ENCODE measurements at places on chromosomes 5 and 9. TPM values are rescaled to one million over a fixed set of nuclear protein-coding genes. Genes with fewer than 3 reads are reported as not detected.
A peak's percentile ranks its signal among the peaks of the same experiment; 100 is the strongest.

BHMT2 gene
- total RNA-seq: not detected

CYLC2 gene
- total RNA-seq: not detected

LEAP2 gene
- total RNA-seq: 0.82 TPM

PALM2AKAP2 gene
- total RNA-seq: 1.2 TPM

- H3K27ac ChIP-seq: peak overlapping the region; percentile 39
- no peak for DNase-seq
- peaks cover 15% of the 10 kb centered on the region for H3K27me3 ChIP-seq
- peak overlapping the region; percentile 33 for H3K4me3 ChIP-seq
These were observed 86.2 kb upstream of the RETREG1 start for GRCh38 chr5:16702964-16703363.

DNA sequence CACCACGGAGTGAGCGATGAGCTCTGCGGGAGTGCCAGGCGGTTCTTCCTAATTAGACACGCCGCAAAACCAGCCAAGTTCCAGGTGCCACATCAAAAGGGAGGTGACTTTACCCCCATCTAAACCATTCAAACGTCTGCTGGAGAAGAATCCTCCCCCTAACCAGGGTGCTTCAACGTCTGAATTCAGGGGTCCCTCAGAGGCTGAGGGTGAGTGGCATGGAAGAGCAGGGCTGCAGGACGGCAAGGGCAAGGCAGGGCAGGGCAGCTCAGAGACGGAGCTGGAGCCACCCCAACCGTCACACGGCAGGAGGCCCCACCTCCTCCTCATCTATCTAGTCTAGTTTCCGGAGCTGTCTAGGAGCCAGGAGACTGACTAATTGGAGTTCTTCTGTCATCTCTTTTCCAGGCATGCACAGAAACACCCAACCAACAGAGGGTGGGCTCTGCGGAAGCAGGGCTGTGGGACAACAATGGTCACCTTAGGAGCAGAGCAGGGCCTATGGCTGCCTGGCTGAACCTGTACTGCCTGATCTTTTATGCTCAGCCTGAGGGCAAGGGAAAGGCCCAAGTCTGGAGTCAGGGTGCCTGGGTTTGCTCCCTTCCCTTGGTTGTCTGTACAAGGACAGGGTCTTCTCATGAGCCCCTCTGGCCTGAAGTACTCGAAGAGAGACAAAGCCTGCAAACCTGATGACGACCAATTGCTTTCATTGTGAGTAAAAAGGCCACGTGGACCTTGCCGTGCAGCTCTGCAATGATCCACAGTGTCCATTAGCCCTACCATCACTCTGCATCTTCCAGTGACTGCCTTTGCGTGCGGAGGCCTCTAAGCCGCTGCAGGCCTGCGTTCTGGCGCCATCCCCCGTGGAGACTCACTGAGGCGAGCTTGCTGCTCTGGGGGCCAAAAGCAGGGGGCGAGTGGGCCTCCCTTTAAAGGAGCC is 81.0 kb upstream of the SLC25A51 start:
- H3K4me3 ChIP-seq: no peak overlapping the region
- H3K4me1 ChIP-seq: peaks cover under 1% of the 10 kb centered on the region
- no peak for DNase-seq
- peaks cover 7% of the 10 kb centered on the region for H3K36me3 ChIP-seq
- H3K27ac ChIP-seq: no peak overlapping the region
- peaks cover 10% of the 10 kb centered on the region for H3K27me3 ChIP-seq

GRCh38 chr9:5825223-5825622 is 7.7 kb downstream of the ERMP1 start:
- H3K4me3 ChIP-seq: no peak overlapping the region
- no peak overlapping the region for H3K27ac ChIP-seq
- H3K36me3 ChIP-seq: peaks cover 4% of the 10 kb centered on the region
- no peaks in the 10 kb centered on the region for H3K4me1 ChIP-seq
- peaks cover 1% of the 10 kb centered on the region for H3K27me3 ChIP-seq
- no peak for DNase-seq

GRCh38 chr9:76405868-76406267 is 11.6 kb upstream of the RFK start:
- no peak overlapping the region for H3K27ac ChIP-seq
- no peak overlapping the region for H3K4me3 ChIP-seq
- H3K27me3 ChIP-seq: peaks cover 2% of the 10 kb centered on the region
- peaks cover 10% of the 10 kb centered on the region for H3K4me1 ChIP-seq
- H3K36me3 ChIP-seq: no peaks in the 10 kb centered on the region

DNA sequence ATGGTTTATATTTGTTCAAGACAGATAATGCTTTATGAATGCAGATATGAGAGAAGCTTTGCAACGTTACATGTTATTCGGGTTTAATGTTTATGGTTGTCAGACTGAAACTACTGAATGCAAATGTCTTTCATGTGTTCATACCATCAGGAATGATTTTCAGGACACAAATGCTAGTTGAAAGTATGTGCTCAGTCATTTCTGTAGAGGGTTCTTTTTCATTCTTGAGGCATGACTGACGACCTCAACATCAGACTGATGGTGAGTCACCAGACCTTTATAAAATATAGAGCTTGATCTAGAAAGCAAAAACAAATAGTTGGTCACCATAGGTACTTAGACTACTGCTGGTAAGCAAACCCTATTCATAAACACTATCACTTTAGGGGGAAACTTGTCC is 287.3 kb upstream of the NUDT12 start:
- no peak overlapping the region for H3K27ac ChIP-seq
- no peaks in the 10 kb centered on the region for H3K36me3 ChIP-seq
- no peak overlapping the region for H3K4me3 ChIP-seq

DNA sequence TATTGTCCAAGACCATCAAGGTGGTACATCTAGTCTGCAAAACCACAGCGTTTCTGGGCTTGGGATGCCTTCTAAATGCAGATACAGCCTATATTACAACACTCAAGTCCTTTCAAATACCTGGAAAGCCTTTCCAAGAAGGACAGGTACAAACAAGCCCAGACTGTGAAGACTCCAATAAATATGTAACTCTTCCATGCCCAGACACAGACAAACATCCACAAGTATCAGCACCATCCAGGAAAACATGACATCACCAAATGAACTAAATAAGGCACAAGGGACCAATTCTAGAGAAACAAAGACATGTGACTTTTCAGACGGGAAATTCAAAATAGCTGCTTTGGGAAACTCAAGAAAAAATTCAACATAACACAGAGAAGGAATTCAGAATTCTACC is 152.7 kb upstream of the POC5 start:
- no peaks in the 10 kb centered on the region for H3K36me3 ChIP-seq
- H3K27me3 ChIP-seq: no peaks in the 10 kb centered on the region
- no peak for DNase-seq

- H3K4me3 ChIP-seq: peak overlapping the region; percentile 1
- peaks cover 16% of the 10 kb centered on the region for H3K27me3 ChIP-seq
- H3K27ac ChIP-seq: peak overlapping the region; percentile 16
- peaks cover 76% of the 10 kb centered on the region for H3K36me3 ChIP-seq
- DNase-seq: no peak
These were observed 48.2 kb downstream of the ABCA1 start for GRCh38 chr9:104879555-104880309.

DNA sequence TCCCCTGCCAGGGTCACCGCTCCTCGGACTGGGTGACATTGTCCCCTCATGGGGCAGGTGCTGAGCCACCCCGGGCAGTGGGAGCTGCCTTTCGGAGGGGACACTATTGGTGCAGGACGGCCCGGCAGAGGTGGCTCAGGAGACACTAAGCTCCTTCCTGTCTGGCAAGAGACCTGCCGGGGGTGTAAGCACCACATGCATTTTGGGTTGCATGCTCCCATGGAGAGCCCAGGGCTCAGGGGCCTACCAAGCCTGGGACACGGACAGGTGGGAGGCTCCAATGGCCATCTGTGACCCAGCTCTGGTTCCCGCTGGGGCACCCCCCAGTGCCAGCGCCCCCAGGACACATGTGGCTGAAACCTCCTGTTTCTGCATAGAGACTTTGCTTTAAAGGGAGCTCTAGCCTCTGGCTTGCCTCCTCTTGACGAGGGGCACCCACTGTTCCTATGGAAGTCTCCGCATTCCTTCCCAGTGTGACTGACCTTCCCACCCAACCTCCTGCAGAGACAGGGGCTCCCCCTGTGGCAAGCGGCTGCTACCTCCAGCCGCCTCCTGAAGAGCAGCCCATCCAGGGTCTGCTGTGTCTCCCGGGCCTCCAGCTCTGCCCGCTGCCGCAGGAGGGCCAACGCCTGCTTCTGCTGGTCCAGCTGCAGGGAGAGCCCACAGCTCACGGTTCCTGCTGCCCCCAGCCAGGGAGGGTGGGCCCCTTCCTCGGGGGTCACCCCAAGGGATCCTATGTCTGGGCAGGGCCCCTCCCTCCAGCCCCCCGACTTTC is 28.1 kb downstream of the CCDC187 start:
- H3K4me3 ChIP-seq: no peak overlapping the region
- no peaks in the 10 kb centered on the region for H3K4me1 ChIP-seq
- no peak overlapping the region for H3K27ac ChIP-seq
- peaks cover 2% of the 10 kb centered on the region for H3K27me3 ChIP-seq
- H3K36me3 ChIP-seq: no peaks in the 10 kb centered on the region
- DNase-seq: no peak

DNA sequence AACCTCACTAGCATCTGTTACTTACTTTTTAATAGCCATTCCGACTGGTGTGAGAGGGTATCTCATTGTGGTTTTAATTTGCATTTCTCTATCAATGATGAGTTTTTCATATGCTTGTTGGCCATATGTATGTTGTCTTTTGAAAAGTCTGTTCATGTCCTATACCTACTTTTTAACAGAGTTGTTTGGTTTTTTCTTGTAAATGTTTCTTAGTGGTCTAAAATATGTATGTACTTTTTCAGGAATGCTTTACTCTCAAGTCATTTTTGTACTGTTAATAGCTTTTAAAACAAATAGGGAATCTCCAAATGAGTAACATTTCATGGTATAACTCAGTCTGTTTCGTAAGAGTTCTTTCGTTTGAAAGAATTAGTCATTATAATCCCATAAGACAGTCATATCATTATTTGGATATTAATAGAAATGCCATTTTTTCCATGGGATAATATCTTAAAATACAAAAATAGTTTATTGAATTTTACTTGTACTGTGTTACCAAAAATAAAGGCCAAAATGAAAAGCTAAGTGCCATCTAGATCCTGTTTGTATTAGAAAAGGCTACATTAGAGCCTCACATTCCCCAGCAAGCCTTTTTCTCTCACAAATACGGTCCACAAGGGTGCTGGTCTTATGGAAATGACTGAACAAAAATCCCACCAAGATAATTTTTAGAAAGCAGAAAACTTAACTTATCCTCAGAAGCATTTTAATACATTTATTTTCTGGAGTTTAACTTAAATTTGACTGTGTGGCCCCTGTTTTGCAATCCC is 247.7 kb downstream of the PJA2 start:
- DNase-seq: no peak
- no peak overlapping the region for H3K4me3 ChIP-seq
- no peak overlapping the region for H3K27ac ChIP-seq
- no peaks in the 10 kb centered on the region for H3K4me1 ChIP-seq
- H3K36me3 ChIP-seq: no peaks in the 10 kb centered on the region
- H3K27me3 ChIP-seq: no peaks in the 10 kb centered on the region

DNA sequence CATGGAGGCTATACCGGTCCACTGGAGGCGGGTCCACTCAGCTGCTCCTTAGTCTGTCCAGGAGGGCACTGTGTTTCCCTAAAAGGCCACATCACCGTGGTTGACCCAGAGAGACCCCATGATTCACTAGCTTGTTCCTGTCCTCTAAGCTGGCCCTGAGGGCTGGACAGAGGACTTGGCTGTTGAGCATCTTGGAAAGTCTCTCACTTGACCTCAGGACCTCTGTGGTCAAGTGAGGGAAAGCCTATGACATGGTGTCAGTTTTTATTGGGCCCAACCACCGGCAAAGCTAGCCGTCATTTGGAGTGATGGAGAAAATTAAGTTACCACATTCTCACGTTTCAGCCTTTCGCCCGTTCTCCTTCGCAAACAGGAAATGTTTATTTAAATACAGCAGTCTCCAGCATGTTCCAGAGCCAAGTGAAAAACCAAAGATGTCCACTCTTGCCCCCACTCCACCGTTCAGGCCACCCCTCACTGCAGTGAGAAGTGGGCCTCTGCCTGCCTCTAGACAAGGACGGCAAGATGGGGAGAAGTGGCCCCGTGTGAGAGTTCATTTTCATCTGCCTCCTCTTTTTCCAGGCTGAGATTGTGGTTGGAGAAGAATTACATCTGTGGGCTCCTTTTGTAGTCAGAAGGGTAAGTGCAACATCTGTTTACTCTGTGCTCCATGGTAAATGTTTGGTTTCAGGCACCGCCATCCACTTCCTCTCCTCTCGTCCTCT is 4.4 kb downstream of the SLIT3 start:
- H3K4me1 ChIP-seq: peaks cover 3% of the 10 kb centered on the region
- H3K27me3 ChIP-seq: peaks cover 13% of the 10 kb centered on the region
- no peak for DNase-seq
- no peaks in the 10 kb centered on the region for H3K36me3 ChIP-seq
- no peak overlapping the region for H3K4me3 ChIP-seq

GRCh38 chr5:96220610-96221390 is 212.2 kb downstream of the PCSK1 start:
- H3K36me3 ChIP-seq: no peaks in the 10 kb centered on the region
- H3K27me3 ChIP-seq: no peaks in the 10 kb centered on the region
- no peak overlapping the region for H3K4me3 ChIP-seq
- no peak overlapping the region for H3K27ac ChIP-seq
- DNase-seq: no peak

DNA sequence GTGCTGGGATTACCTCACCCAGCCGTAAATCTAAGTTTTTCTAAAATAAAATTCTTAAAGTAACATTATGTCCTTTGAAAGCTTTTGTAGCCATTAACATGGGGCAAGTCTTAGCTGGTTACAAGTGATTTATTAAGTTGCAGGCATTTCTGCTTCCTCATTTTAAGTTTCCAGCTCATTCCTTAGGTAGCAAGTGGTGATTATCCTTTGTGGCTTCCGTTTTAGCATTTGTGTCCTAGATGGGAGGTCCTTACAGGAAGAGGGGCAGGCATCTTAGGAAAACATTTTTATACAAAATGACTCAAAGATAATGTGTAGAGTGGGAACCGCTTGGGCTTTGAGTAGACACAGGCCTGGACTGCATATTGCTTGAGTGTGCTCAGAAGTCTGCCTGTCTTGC is 35.0 kb upstream of the ROPN1L start:
- H3K4me1 ChIP-seq: peaks cover 8% of the 10 kb centered on the region
- H3K4me3 ChIP-seq: no peak overlapping the region
- H3K27me3 ChIP-seq: peaks cover 2% of the 10 kb centered on the region
- peak overlapping the region; percentile 36 for H3K27ac ChIP-seq
- peaks cover 45% of the 10 kb centered on the region for H3K36me3 ChIP-seq
- DNase-seq: no peak

- H3K27me3 ChIP-seq: no peaks in the 10 kb centered on the region
- H3K4me3 ChIP-seq: no peak overlapping the region
- no peak for DNase-seq
- H3K27ac ChIP-seq: no peak overlapping the region
- H3K36me3 ChIP-seq: no peaks in the 10 kb centered on the region
- no peaks in the 10 kb centered on the region for H3K4me1 ChIP-seq
These were observed 406.4 kb upstream of the CLINT1 start for GRCh38 chr5:158265346-158265745.

DNA sequence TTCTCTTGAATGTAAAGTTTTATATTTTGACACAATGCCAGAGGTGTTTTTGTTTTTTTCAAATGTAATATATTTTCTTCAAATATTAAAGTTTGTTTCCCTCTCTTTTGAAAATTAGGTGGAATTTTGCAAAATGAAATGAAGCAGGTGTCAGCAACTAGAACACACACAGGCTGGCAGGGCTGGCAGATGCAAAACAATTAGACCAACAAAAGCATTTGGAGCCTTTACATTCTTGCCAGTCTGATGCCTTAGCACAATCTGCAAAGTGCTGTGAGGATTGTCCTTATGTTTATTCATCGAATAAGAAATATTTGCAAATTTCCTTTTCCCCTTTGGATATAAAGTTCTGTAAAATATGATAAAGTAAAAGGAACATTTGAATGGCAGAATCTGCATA is 1063.9 kb downstream of the CDH9 start:
- no peak for DNase-seq
- H3K4me3 ChIP-seq: no peak overlapping the region
- H3K27ac ChIP-seq: no peak overlapping the region
- no peaks in the 10 kb centered on the region for H3K4me1 ChIP-seq
- no peaks in the 10 kb centered on the region for H3K36me3 ChIP-seq
